ENCODE measurements at places on chromosomes 11 and 22. TPM values are rescaled to one million over a fixed set of nuclear protein-coding genes. Genes with fewer than 3 reads are reported as not detected.

- no peak for DNase-seq
These were observed 8.4 kb downstream of the CYTH4 start for GRCh38 chr22:37290737-37291136.

GRCh38 chr11:81573367-81573766 lies 1160.3 kb downstream of the FAM181B start:
- no peak for DNase-seq

DNA sequence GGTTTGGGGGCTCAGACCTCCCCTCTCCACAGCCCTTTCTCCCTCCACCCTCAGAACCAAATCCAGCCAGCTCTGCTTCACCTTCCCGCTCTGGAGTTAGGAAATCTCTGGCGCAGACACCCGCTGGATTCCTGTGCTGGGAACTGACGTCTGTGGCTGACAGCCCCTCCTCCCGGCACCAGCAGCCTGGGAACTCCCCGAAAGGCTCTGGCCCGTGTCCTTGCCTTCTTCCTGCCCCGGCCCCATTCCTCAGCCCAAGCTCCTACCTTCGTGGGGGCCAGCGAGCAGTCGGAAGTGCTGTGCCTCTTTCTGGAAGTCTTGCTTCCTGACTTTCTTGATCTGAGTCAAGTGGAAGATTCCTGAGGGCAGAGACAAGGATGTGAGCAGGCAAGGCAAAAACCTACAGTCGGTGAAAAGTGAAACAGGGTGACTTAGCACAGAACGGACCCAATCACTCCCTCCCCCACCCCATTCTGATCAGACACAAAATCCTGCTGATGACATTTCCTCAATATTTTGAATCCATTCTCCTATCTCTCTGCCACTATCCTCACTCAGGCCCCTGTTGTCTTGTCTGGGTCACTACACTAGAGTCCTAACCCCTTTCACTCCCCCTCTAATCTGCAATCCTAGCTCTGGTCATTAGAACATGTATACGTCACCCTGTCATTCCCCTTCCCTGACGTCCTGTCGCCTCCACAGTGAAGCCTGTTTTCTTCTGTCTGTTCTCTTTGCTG lies 34.1 kb downstream of the CHRDL2 start:
- peak; percentile 90 for DNase-seq

GRCh38 chr11:59117774-59118173 lies 10.7 kb downstream of the FAM111B start:
- no peak for DNase-seq

DNA sequence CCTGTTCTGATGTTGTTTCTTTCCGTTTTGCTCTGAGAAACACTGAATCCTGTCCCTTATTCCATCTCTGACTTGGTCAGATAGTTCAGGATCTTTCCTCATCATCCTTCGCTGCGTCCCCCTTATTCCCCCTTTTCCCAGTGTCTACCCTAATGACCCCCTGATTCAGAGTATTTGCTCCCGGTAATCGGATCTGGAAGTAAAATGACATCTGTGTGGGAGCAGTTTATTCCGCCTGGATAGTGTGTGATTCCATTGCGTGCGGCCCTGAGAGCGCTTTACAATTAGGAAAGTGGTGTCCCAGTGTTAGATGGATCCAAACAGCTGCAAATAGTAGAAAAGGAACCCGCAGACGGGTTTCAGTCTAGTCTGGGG lies 606 bp downstream of the DRG1 start:
- no peak for DNase-seq

- no peak for DNase-seq
These were observed 84.6 kb downstream of the ETS1 start for GRCh38 chr11:128502726-128503125.

- DNase-seq, result no peak
These were observed 14.2 kb downstream of the GATD1 start for GRCh38 chr11:763073-763463.

DNA sequence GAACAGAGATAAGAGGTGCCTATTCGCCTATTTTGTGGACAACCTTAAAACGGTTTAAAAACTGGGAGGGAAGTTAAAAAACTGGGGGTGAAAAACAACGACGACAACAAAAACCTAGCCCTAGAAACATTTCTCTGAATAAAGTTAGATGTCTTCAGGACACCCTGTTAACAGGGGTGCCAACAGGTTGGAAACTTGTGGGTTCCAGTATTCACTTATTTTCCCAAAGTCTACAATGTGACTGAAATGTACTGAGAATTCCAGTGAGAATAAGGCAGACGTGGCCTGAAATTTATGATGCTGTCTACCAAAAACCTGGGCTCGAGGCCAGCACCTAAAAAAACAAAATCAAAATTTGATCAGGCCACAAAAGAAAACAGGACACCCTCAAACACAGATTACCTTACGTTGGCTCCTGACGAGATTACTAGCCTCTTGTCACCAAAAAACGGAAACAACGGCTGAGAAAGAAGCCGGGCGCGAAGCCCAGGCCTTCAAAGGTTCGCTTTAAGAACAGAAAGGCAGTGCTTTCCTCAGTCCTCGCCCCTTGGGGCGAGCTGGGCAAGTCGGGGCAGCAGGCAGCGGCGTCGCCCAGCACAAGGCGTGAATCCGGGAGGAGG lies 906 bp downstream of the CCDC90B start:
- DNase-seq, result no peak

DNA sequence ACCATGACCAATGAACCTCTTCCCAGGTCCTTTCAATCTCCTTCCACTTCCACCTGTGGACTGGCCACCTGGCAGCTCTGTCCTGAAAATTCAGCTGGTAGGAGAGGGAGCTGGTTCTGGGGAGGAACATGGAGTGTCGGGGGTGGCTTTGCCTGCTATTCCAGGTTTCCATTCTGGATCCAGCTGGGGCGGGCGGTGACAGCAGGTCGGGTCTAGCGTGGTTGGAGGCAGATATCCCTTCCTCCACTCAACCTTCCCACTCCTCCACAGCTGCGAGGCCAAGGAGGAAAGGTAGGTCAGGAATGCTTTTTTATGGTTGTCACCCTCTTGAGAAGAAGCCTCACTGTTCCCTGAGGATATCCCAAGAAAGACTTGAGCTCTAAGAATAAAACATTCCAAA lies 3.3 kb downstream of the NRGN start:
- no peak for DNase-seq

DNA sequence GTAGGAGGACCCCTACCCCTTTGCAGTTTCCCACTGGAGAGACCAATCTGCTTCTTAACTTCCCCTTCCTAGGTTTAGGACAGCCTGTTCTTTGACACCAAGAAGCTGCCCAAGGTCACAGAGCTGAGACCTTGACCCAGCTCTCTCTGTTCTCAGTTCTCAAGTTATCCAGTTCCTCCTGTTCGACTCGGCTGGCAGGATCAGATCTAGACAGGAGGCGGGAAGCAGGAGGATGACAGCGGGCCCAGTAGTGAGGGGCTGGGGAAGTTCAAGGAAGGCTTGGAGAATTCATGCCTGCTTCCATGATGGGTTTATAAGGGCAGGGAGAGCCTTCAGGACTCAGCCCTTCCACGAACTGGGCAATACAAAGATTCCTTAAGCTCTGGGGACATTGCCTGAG lies 210.6 kb downstream of the DSCAML1 start:
- no peak for DNase-seq

- no peak for DNase-seq
These were observed 34.3 kb upstream of the CFAP300 start for GRCh38 chr11:102012946-102013345.

The CATSPER1 gene
- 3.4 TPM for total RNA-seq

The OR51B2 gene
- total RNA-seq, result not detected

The SAA1 gene
- 13.3 TPM for total RNA-seq

The SEC14L6 gene
- total RNA-seq, result 17.2 TPM

The DDX25 gene
- 0.46 TPM for total RNA-seq

The MMP10 gene
- 0.23 TPM for total RNA-seq

The LDLRAD3 gene
- 7.9 TPM for total RNA-seq

All from upper lobe of right lung (tissue), 1 donor.